ENCODE measurements at places on chromosomes 4 and X.

- DNase-seq: no peak
Observed at GRCh38 chrX:21725916-21726315, 32.0 kb downstream of the SMPX start.

- DNase-seq: no peak
Observed at GRCh38 chr4:55758066-55758465, 61.5 kb upstream of the EXOC1L start.

GRCh38 chrX:82677286-82677685, 830.8 kb upstream of the POU3F4 start:
- no peak for DNase-seq

- DNase-seq: no peak
Observed at GRCh38 chr4:139828966-139829664, 163.5 kb downstream of the MGST2 start.
